ENCODE measurements at places on chromosomes 1 and 21.

GRCh38 chr1:93051961-93052360 lies 27.1 kb upstream of the MTF2 start:
- DNase-seq: no peak

GRCh38 chr21:26958788-26959187 lies 8.1 kb downstream of the ADAMTS5 start:
- DNase-seq: no peak

- DNase-seq: no peak
Measured at GRCh38 chr1:219900201-219900600, 28.2 kb downstream of the SLC30A10 start.

- DNase-seq: no peak
Measured at GRCh38 chr1:65812065-65812464, 19.4 kb downstream of the PDE4B start.

DNA sequence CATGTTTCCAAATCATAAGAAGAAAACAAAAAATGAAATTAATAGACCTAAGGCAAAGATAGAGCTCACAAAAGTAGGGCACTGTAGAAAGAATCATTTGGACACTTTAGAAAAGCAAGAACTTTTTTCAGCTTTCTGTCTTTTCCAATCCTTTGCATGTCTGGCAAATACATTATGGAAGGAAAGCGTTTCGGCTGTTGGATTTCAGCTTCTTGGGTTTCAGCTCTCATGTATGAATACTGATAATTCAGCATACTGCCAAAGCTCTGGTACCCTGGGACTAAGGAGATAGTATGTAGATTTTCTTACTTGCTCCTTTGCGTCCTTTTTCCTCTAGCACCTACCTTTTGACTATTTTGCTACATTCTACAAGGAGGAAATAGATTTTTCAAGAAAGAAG lies 375.9 kb downstream of the BRINP3 start:
- DNase-seq: no peak

GRCh38 chr1:12524266-12524665 lies 93.7 kb downstream of the DHRS3 start:
- no peak for DNase-seq

DNA sequence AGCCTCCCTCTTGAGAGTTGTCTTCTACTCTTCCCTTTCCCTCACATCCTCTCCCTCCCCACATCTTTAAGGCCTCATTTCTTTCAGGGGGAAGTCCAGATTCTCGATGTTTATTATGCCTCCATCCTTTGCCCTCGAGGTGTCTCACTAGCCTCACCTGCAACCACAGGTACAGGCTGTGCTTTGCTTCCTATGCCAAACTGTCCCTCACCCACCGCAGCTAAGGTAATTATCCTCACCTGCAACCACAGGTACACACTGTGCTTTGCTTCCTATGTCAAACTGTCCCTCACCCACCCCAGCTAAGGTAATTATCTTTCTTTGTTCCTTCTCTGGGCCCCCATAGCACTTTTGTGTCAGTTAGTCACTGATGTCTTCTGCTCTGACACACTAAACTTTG lies 328.1 kb upstream of the SNX7 start:
- DNase-seq: no peak

- no peak for DNase-seq
Measured at GRCh38 chr1:214862421-214862820, 220.1 kb upstream of the KCNK2 start.

- no peak for DNase-seq
Measured at GRCh38 chr1:10495952-10496351, 21.2 kb downstream of the PEX14 start.

GRCh38 chr1:33099290-33100118 lies 18.6 kb downstream of the AZIN2 start:
- DNase-seq: no peak

GRCh38 chr1:53968125-53968513 lies 22.0 kb downstream of the LRRC42 start:
- DNase-seq: no peak

DNA sequence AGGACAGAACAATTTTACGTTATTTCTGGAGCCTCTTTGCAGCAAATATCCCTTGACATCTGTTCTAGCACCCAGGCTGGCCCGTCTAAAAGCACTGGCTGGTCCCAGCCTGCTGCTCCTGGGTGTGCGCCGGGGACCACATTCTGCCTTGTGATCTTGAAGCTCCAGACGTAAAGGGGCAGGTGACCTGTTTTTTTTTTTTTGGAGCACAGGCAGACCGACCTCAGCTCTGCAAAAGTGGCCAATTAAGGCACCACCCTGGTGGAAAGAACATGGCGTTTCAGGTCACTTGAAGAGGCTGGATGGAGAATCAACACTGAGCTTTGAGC lies 13.8 kb upstream of the CAMTA1 start:
- peak; percentile 10 for DNase-seq
